ENCODE measurements at places on chromosomes 6 and 20. TPM values are rescaled to one million over a fixed set of nuclear protein-coding genes. Genes with fewer than 3 reads are reported as not detected.

DNA sequence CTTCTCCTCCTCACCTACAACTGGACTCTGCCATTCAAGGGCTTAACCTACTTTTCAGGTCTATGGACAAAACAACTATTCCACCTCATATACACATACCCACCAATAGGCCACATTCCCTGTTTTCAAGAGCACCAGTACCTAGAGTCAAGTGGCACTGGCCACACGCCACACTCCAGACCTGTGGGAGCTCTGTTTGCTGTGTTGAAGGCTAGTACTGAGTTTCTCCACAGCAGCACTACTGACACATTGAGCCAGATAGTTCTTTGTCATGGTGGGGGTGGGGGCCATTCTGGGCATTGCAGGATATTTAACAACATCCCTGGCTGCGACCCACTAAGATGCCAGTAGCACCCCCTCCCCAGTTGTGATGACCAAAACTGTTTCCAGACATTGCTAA, 84.1 kb downstream of the RALGAPA2 start:
- no peak for DNase-seq

GRCh38 chr6:14075095-14075503, 42.5 kb upstream of the CD83 start:
- no peak for DNase-seq

GRCh38 chr6:7051780-7052442, 55.9 kb upstream of the RREB1 start:
- peak; percentile 33 for DNase-seq

DNA sequence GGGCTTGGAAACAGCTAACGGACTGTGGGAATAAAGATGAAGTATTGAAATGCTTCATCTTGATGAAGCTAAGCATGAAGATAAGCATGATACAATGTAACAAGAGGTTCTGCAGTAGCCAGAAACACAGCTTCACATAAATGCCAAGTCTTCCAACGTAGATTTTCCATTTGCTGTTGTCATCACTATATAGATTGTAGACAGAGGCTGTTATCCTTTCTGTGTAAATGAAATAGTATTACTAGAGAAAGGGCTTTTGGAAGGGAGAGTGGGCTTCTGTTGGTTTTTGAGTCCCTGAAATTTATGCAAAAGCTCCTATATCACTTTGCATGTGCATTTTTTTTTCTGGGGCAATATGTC, 649.0 kb downstream of the RNF144B start:
- no peak for DNase-seq

DNA sequence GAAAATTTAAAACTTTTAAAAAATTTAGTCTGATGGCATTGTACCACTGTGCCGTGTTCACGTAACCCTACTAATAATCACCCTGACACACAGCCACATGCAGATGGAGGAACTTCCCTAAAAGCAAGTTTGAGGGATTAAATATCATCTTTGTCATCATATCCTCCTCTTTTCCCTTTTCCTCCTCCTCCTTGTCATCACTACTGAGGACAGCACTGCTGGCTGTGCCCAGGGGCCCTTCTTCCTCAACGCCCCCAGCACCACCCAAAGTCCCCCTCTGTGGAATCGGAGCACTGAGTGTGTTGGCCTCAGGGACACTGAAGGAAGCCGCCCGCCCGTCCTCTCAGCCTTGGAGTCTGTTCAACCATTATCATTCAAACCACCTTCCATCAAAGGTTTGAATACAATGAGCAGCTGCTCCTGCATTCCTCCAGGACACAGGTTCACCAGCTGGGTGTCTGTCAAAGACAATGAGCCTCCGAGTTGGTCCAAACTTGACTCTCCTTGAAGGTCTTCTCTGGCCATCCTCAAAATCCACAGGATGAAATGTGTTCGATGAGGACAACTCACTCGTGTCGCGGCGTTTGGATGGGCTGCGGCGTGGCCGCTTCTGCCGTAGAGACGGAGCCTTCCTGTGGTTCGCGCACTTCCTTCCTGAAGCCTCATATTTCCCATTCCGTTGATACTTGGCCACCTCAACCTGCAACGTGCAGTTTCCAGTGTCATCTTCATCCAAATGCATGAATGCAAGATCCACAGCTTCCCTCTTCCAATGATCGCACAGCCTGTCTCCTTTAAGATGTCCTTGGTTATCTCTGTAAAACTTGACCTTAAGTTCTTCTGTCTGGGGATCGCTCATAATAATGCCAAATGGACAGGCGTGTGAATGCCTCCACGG, 23.3 kb downstream of the NQO2 start:
- peak; percentile 19 for DNase-seq

- no peak for DNase-seq
Measured at GRCh38 chr6:150413781-150414281, 45.0 kb downstream of the IYD start.

DNA sequence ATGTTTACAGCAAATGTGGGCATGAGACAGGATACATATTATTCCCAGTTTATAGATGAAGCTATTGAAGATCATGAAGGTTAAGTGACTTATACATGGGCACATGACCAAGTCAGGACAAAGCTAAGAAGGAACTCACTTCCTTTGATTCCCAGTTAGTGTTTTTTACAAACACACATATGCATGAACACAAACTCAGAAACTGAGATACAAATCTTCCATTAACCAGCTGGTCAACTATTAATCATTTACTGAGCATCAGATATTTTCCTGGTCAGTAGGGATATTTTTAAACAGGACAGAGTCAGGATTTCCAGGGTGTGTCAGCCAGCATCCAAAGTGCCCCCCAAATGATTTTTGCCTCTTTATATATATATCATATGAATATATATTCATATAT, 222.2 kb downstream of the OGFRL1 start:
- DNase-seq, result no peak

- DNase-seq, result no peak
Measured at GRCh38 chr20:57652606-57653545, 32.6 kb upstream of the ZBP1 start.

DNA sequence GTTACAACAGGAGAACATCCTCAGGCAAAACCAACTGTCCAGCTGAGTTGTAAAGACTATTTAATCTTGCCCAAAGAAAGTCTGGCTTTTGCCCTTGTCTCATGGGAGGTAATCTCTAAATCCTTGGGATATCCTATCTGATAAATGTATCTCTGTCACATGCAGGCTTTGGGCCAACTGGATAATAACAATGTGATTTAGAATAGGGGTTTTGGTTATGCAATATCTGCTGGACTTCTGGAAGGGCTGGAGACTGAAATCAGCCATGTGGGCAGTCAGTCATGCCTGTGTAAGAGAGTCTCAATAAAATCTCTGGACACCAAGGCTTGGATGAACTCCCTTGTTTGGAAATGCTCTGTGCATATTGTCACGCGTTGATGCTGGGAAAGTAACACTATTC, 56.3 kb upstream of the PRL start:
- DNase-seq, result no peak

GRCh38 chr6:148342350-148343046, at the start of gene SASH1:
TSS of gene SASH1 (plus strand) at chr6:148342838. CDS start at chr6:148343068, 230 bp downstream.
- DNase-seq, result no peak

DNA sequence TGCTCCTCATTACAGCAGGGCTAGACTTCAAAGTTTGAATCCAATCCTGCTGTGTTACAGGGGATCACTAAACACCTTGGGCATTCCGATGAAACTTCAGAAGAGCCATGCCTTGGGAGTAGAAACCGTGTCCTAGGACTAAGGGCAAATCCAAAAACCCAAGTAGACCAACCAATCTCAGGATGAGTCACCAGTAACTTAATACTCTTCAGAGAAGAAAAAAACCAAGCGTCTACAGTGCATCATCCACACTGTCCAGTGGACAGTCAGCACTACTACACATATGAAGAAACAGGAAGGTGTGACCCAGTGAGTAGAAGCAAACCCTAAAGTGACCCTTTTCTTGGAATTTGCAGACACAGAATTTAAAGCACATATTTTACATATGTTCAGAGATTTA, 39.5 kb upstream of the VAPB start:
- no peak for DNase-seq

DNA sequence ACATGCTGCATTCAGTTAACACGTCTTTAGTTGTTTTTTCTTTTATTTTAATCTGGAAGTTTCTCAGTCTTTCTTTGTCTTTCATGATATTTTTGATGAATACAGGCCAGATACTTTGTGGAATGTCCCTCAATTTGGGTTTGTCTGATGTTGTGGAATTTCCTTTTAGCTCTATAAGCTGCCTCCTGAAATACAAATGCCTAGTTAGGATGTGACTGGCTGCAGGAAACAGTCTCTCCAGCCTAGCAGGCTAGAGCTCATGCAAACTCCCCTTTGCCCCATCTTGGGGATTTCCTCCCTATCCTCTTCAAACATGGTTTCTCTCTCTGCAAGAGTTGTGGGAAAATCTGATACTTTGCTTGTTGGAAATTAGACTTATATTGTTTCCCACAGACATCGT, 89.3 kb upstream of the JAG1 start:
- DNase-seq, result no peak

DNA sequence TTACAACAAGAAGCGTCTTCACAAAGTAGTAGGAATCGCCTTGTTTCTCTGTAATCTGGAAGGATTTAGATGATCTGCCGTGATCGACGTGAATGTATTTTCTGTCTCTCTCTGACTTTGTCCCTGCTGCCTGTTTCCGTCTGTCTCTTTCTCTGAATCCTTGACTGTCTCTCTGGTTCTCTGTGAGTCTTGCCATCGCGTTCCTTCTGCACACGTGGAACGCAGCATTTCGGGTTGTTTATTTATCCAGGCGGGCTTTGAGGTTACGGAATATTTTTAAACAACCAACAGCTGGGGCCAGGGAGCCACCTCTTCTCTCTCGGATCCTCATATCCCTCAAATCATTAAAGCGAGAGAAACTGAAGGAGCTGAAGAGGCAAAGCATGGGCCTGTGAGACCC, 215.9 kb downstream of the ZDHHC14 start:
- DNase-seq, result no peak

- no peak for DNase-seq
Measured at GRCh38 chr6:16007146-16007545, 121.7 kb upstream of the MYLIP start.

DNA sequence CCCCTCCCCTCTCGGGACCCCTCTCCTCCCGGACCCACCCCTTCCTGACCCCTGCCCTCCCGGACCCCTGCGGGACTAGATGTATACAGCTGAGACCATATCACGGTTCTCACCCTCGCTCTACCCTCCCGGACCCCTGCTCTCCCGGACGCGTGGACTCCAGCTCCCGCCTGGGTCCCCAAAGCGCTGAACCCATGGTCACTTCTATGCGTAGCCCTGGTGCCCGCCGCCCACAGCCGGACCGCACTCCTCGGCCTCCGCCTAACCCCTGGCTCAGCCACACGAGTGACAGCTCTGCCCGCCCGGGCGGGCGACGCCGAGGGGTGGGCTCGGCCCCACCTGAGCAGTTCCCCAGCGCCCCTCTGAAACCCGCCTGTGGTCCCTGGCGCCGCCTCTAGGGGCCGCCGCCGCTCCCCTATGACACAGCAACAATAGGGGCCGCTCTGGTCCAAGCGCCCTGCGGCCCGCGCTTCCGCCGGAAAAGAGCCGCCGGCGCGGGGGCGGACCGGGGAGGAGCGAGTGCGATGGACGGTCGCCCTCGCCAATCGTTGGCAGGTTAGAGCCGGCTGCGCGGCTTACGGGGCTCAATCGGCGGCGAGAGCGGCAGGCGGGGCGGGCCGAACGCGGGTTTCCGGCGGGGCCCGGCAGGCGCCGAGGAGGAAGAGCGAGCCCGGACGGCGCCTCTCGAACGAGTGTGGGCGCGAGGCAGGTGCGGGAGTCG, at the start of gene ADRM1:
TSS of gene ADRM1 (plus strand) at position 657 of the 721 bp plus-strand sequence. CDS start 572 bp downstream, outside the sequence.
- peak; percentile 95 for DNase-seq

DNA sequence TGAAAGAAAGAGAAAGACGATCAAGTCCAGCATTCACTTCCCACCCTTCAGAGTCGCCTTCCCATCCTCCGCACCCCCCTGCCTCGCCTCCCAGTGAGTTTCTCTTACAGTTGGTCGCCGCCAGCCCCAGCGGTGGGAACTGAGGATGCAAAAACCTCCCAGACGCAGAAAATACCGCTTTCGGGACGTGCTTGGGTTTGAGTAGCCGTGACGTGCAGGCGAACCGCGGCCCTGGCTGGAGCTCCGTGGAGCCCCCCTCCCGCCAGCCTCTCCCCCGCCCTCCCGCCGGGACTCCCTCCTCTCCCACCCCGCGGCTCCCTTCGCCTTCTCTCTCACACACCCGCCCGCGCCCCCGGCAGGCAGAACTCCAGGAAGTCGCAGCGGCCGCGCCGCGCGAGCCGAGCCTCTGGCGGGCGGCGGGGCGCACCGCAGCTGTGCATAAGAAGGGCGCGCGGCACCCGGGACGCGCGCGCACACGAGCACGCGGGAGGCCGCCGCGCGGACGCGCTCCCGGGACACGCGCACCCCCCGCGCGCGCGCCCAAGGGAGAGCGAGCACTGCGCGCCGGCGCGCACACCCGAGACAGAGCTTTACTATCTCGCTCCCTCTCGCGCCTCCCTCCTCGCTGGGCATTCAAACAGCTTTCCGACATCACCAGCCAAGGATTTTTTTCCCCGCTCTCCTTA, at the start of gene ADGRB3:
TSS of gene ADGRB3 (plus strand) at position 557 of the 686 bp plus-strand sequence. CDS start 3,394 bp downstream, outside the sequence.
- no peak for DNase-seq

DNA sequence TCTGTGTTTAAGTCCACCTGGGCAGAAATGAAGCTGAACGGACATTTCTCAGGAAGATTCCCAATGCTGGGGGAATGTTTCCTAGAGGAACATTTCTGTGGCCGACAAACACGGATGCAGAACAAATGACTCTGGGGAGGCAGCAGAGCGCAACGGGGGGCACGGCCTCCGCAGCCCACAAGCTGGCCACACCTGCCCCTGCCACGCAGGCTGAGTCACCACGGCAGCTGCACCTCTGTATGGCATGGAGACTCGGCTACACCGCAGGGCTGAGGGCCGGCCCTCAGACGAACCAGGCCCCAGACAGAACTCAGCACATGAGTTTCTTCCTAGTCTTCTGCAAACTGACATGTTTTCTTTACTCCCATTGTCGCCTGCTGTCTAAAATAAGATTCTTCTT, 10.0 kb upstream of the PRR18 start:
- DNase-seq, result no peak

Gene LRFN2
- total RNA-seq, result not detected

Gene TBXT
- total RNA-seq, result not detected

Gene PLCG1
- total RNA-seq, result 104 TPM

Gene TREM1
- not detected for total RNA-seq

Gene MAP7
- 1.3 TPM for total RNA-seq

Gene RSPH4A
- total RNA-seq, result 0.43 TPM

Gene IYD
- not detected for total RNA-seq

Gene MROH8
- 0.61 TPM for total RNA-seq

Gene TCP11
- not detected for total RNA-seq

Gene ADTRP
- total RNA-seq, result 15.6 TPM

Gene IMPG1
- total RNA-seq, result not detected

Gene DNAAF9
- total RNA-seq, result 0.78 TPM

Gene SLC17A3
- total RNA-seq, result not detected

Gene TPBG
- total RNA-seq, result 0.19 TPM

Gene GLYATL3
- total RNA-seq, result not detected
